Ecto neural progenitor cell (in vitro differentiated cells): ENCODE measurements at places on chromosomes 2 and 18.

DNA sequence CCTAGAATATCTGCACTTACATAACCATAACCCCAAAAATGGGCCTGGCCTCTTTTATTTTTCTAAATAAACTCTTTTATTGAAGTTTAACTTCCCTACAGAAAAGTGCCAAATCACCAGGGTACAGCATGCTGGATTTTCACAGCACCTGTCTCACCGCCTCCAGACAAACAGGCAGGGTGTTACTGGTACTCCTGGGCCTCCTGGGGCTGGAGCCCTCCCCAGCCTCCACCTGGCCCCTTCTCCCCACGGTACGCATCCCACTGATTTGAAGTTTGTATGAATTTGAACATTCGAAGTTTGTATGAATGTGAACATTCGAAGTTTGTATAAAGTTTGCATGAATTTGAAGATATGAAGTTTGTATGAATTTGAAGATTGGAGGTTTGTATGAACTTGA, 232.1 kb downstream of the NDUFA10 start:
- DNase-seq, result no peak

DNA sequence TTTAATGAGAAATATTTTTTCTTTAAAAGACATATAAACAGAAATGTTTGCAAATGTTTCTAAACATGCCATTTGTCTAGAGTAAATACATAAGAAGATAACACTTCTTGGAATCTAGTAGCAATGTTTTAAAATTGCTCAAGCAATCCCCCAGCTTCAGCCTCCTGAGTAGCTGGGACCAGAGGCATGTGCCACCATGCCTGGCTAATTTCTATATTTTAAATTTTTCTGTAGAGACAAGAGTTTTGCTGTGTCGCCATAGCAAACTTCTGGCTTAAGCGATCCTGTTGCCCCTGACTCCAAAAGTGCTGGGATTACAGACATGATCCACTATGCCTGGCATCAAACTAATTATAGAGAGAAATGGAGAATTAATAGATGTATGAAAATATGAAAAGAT, 14.6 kb upstream of the MBD2 start:
- no peak for DNase-seq

DNA sequence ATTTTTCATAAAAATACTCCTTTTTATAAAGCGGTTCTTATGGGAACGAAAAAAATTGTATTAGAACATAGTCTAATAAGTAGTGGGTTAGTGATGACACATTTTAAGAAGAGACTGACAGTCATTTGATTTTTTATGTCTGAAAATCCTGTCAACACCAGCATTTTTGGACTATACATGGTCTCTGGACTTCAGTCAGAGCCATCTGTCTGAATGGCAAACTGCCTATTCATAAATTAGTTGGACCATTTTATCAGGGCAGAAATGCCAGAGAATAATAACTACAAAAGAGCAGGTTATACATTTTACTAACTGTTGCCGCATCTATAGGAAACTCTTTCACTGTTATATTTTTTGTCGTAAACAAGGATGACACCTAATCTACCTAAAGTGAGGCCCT, 437.6 kb downstream of the ZNF804A start:
- no peak for DNase-seq

DNA sequence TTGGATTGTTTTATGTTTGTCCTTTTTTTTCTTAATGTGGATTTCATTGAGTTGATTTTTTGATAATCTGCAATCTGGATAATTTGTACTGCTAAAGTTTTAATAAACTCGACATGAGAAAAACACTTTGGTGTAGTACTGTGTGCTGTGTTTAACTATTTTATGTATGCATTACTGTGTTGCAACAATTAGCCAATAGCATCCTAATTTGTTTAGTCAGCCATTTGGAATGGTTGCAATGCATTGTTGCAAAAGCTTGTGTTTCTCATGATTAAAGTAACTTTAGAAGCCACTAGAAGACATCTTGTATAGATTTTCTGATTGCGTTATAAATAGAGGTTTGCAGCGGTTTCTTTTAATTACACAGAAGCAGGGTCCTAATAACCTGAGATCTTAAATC, 53.5 kb downstream of the PPIG start:
- no peak for DNase-seq

DNA sequence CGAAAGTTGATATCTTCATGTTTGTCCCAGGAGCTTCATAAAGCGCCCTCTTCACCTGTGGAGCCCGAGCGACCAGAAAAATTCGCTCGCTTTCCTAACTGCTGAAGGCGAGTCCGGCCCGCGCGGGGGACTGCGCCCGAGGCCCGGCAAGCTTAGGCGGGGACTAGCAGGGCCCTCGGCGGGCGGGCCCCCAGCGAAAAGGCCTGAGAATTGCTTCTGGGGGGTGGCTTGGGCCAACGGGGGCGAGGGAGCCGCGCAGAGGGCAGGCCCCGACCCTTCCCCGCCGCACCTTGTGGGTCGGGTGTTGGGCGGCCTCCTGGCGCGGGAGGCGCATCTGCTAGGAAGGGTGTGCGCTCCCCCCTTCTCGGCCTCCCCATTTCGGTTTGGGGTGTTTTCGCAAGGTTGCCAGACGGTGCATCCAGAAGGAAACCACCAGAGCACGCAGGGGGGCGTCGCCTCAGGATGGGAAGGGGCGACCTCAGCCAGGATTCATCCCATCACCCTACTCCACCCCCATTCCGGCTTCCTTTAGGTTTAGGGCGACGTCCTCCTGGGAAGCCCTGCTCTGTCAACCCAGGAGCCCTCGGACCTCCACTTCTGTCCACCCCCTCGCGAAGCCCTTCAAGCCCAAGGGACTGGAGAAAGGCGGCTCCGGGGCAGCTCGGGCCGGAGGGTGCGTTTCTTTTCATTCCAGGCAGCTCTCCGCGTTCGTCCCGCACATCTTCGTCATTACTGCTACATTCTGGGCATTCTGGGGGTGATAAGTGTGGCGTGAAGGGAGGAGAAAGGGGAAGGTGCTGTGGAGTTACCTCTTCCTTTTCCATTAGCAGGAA, 9.1 kb downstream of the SP9 start:
- DNase-seq, result peak; percentile 59

- DNase-seq, result no peak
Measured at GRCh38 chr18:63823516-63824219, 48.5 kb downstream of the SERPINB7 start.

DNA sequence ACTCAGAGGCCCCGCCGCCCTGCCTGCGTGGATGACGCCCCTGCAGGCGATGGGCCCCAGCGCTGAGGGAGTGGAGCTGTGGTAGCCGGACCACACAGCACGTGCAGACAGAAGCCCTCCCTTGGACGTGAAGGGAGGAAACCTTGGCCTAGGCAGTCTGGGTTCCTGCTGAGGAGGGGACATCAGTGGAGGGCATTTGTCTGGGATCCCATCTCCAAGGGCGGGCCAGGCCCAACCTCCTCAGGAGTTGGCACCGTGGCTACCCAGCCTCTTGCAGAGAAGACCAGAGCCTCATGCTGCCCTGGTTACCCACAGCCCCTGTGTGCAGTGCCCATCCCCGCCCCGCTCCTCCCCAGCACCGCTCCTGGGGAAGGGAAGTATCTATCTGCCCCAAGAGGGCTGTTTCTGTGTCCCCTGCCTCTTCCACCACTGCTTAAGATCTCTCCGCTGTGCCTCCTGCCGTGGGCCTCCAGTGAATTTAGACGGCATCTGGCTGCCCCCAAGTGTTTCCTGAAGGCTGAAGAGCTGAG, 241.8 kb downstream of the KLHL29 start:
- DNase-seq, result no peak

DNA sequence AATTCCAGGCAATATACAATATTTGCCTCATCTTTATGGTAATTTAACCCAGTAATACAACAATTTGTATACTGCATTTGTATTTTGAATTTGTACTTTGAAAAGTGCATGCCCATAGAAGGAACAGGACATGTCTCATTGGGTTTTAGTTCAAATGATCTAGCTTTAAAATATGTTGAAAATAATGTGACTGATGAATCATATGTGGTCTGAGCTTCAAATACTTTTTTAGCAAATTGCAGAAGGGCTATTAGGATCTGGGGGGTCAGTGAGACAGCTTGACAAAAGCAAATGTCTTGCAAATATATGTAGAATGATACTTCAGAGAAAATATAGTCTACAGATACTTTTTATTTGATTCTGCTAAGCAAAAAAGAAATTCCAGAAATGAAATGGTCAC, 248.9 kb downstream of the DCC start:
- no peak for DNase-seq

DNA sequence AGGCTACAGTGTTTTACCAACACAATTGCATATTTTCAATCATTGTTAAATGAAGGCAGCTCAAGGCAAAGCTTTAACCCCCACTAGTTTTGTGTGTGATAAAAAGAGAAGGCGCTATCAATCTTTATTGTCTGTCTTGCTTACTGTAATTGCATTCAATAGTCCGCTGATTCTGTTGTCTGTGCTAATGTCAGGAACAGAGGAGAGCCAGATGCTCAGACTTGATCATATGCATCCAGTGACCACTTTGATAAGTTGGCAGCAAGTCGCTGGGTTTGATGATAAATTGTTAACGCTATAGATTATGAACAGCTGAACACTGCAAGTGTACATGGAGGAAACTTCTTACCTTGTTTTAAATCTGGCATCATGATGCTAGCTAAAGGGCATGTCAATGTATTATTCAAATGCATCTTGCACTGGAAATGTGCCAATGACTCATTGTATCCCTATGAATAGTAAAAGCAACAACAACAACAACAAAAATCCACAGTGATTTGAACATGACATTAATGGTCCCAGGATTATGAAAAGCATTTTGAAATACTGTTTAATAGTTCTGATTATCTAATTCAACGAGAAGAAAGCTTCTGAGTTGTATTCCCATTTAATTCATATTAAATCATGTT, 423.5 kb upstream of the FANCL start:
- DNase-seq, result no peak

GRCh38 chr2:219126555-219126954, 34.1 kb downstream of the NHEJ1 start:
- no peak for DNase-seq

DNA sequence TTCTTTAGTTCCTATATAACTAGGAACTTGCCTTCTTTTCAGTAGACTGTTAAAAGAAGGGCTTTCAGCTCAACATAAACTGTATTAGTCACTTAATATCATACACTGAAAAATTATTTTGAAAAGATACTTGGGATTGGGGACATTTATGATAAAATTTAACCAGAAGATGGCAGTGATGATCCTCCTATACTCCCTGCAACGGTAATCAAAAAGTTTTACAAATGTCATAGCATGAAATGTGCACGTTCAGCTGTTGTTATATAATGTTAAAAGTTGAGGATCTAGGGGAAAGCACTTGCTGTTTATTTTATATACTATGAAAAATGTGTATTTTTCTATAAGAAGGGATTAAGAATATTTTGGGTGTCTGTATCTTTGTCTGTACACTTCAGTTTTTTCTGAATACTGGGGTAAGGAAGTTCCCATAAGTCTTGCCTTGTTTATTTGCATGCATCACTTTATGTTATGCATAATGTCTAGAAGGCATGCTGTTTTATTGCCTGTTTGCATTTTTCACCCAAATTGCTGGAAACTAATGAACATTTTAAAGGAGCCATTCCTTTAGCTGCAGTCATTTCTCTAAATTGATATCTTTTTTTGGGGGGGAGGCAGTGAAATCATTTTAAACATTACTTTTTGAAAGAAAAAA, 19.0 kb downstream of the DYNC1I2 start:
- no peak for DNase-seq

DNA sequence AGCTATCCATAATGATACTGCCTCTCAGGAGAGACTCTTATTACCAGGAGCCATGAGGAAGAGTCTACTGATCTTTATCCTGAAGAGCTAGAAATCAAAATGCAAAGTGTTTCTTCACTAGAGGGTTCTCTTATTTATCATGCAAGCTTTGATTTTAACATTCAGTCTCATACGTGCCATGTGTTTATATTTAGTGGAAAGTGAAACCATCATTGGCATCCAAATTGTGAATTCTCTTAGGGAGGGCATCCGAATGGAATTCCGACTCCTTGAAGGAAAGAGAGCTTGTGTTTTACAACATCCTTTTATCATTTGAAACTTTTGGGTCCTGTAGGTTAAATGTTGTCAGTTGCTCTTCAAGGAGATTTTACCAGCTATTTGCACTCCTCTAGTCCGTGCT, 170.4 kb upstream of the SESTD1 start:
- no peak for DNase-seq

- no peak for DNase-seq
Measured at GRCh38 chr18:77042583-77042982, 90.0 kb downstream of the MBP start.

GRCh38 chr2:9972621-9973479, 21.4 kb downstream of the GRHL1 start:
- no peak for DNase-seq

GRCh38 chr2:29782549-29783458, 138.6 kb downstream of the ALK start:
- DNase-seq, result no peak
